ENCODE measurements at places on chromosomes 1 and 21.

GRCh38 chr1:160722726-160723125, 11.1 kb upstream of the CD48 start:
- no peaks in the 10 kb centered on the region for H3K36me3 ChIP-seq
- no peaks in the 10 kb centered on the region for H3K4me1 ChIP-seq
- H3K4me3 ChIP-seq, result no peak overlapping the region
- DNase-seq, result no peak

DNA sequence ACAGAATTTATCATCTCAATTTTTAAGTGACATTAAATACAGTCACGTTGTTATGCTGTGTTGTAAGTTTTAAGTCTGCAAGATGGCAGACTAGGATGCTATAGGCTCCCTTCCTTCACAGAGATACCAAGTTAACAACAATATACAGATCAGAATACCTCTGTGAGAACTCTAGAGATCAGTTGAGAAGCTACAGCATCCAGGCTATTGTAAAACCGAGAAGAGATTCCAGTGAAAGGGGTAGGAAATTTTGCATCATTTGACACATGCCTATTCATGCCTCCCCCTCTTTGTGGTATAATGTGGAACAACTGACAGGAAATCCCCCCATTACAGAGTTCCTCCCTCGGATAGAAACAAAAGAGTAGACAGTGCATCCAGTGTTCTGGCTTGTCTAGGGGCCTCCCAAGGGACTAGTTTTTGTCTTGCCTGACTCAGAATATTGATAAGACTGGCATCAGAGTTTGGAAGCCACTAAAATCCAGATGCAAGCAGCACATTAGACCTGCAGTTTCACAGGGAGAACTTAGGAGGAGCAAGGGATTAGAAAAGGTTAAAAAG, 80.6 kb downstream of the LBR start:
- H3K27me3 ChIP-seq, result peaks cover 4% of the 10 kb centered on the region
- H3K27ac ChIP-seq, result no peak overlapping the region
- H3K4me3 ChIP-seq, result no peak overlapping the region
- no peaks in the 10 kb centered on the region for H3K36me3 ChIP-seq
- no peak for DNase-seq

DNA sequence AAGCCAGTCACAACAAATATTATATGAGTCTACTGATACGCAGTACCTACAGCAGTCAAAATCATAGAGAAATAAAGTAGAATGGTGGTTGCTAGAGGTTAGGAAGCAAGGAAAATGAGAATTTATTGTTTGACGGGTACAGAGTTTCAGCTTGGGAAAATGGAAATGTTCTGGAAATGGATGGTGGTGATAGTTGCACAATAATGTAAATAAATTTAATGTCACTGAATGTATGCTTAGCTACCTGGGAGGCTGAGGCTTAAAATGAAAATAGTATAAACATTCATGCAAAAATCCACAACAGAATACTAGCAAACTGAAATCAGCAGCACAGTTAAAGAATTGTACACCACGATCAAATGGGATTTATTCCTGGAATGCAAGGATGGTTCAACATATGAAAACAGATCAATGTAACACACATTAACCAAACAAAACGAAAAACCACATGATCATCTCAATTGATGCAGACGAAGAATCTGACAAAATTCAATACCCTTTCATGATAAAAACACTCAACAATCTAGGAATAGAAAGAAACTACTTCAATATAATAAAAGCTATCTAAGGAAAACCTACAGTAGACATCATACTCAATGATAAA, 10.7 kb downstream of the TUT4 start:
- DNase-seq, result no peak
- no peaks in the 10 kb centered on the region for H3K36me3 ChIP-seq
- H3K4me1 ChIP-seq, result no peaks in the 10 kb centered on the region
- no peaks in the 10 kb centered on the region for H3K27me3 ChIP-seq
- no peak overlapping the region for H3K4me3 ChIP-seq

DNA sequence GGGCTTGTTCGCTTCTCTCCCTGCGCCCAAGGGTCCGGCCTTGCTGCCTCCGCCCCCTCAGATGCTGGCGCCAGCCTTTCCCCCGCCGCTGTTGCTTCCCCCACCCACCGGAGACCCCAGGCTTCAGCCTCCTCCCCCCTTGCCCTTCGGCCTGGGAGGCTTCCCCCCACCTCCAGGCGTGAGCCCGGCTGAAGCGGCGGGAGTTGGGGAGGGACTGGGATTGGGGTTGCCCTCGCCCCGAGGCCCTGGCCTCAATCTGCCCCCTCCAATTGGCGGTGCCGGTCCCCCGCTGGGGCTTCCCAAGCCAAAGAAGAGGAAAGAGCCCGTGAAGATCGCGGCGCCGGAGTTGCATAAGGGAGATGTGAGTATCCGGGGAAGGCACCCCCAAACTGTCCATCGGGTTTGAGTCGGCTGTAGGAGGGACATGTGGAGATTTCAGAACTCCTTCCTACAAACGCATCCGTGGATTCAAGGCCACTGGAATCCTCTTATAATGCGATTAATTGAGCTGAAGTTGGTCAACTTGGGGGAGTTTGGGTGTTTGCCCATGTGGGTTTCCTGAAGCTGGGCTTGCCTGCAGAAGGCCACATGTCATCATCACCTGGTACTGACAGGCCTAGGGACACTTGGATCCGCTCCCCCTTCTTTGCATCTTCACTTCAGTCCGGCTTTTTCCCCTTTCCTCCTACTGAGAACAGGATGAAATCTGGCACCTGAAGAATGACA, 707 bp downstream of the PRCC start:
- H3K27me3 ChIP-seq, result no peaks in the 10 kb centered on the region
- peaks cover 24% of the 10 kb centered on the region for H3K36me3 ChIP-seq
- DNase-seq, result peak; percentile 63
- peaks cover 30% of the 10 kb centered on the region for H3K4me1 ChIP-seq
- H3K4me3 ChIP-seq, result peak overlapping the region; percentile 88

- no peak overlapping the region for H3K4me3 ChIP-seq
- peak; percentile 97 for DNase-seq
- peaks cover 61% of the 10 kb centered on the region for H3K27me3 ChIP-seq
- H3K4me1 ChIP-seq, result peaks cover 4% of the 10 kb centered on the region
- no peaks in the 10 kb centered on the region for H3K36me3 ChIP-seq
Observed at GRCh38 chr1:205484985-205485967, 19.2 kb upstream of the CDK18 start.

DNA sequence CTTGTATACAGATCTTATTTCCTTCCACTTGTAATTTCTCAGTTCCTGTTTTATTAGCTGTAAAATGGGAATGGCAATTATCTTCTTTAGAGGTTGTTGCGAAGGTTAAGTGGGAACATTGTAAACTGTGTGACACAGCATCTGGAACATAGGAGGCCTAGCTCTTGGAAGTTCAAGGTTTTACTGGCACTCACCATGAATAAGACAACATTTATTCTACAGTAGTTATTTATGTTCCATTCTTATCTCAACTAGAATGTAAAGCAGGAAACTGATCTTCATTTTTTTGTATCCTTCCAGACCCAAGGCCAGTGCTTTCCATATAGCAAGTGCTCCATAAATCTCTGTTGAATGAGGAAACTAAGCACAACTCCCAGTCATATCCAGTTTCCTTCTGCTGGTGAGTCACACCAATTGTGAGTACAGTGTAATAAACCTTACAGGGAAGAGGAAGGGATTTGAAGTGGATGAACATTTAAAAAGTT, 1.4 kb downstream of the BCL10 start:
- H3K27me3 ChIP-seq, result no peaks in the 10 kb centered on the region
- no peak for DNase-seq
- H3K27ac ChIP-seq, result 0 out of 3 replicates have a peak overlapping the region, but pooled peaks have one; percentile 87
- peak overlapping the region; percentile 79 for H3K4me3 ChIP-seq

DNA sequence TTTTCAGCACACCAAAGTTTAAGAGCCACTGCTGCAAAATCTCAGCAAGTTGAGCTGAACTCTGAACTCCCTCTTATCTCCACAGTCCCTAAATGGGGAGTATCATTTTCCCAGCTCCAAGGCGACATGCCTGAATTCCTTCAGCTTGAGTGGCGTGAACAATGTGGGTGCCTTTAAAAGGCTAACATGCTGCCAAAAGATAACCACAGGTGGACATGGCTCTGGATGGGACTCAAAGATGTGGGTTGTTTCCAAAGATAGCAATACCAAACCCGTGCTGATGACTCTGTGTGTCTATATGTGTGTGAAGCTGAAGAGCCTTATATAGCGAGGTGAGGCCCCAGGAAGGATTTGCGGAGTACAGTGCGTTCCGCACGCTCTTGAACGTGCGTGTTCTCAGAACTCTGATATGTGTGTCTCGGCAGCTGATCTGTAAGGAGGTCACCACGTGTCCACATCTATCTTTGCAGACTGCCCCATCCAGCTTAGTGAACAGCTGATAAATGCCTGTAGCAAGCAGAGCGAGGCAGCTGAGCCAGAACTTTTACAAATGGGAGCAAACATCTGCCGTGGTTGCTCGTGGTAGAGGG, 189.2 kb downstream of the DYRK1A start:
- 0 out of 3 replicates have a peak, but pooled peaks cover 3% of the 10 kb centered on the region for H3K27me3 ChIP-seq
- H3K27ac ChIP-seq, result no peak overlapping the region
- H3K4me1 ChIP-seq, result peaks cover 18% of the 10 kb centered on the region
- no peak overlapping the region for H3K4me3 ChIP-seq
- peak; percentile 45 for DNase-seq

GRCh38 chr1:45375104-45376090, 35.2 kb upstream of the MUTYH start:
- no peak overlapping the region for H3K27ac ChIP-seq
- DNase-seq, result no peak
- H3K4me3 ChIP-seq, result no peak overlapping the region
- H3K27me3 ChIP-seq, result no peaks in the 10 kb centered on the region
- no peaks in the 10 kb centered on the region for H3K36me3 ChIP-seq

GRCh38 chr1:112251766-112252506, 144.1 kb upstream of the CTTNBP2NL start:
- H3K4me3 ChIP-seq, result no peak overlapping the region
- no peak overlapping the region for H3K27ac ChIP-seq
- no peaks in the 10 kb centered on the region for H3K27me3 ChIP-seq
- no peak for DNase-seq
- H3K4me1 ChIP-seq, result no peaks in the 10 kb centered on the region

GRCh38 chr1:40161888-40162397, 756 bp downstream of the RLF start:
- peak overlapping the region; percentile 94 for H3K4me3 ChIP-seq
- DNase-seq, result peak; percentile 18
- peaks cover 25% of the 10 kb centered on the region for H3K4me1 ChIP-seq
- peaks cover 5% of the 10 kb centered on the region for H3K36me3 ChIP-seq
- no peaks in the 10 kb centered on the region for H3K27me3 ChIP-seq
- peak overlapping the region; percentile 89 for H3K27ac ChIP-seq

- DNase-seq, result peak; percentile 66
- H3K27ac ChIP-seq, result no peak overlapping the region
- H3K4me3 ChIP-seq, result peak overlapping the region; percentile 7
- peaks cover 42% of the 10 kb centered on the region for H3K36me3 ChIP-seq
Observed at GRCh38 chr1:39410915-39411436, 80.5 kb upstream of the BMP8A start.

GRCh38 chr1:42138586-42138985, 14.6 kb upstream of the GUCA2B start:
- H3K4me1 ChIP-seq, result no peaks in the 10 kb centered on the region
- H3K36me3 ChIP-seq, result no peaks in the 10 kb centered on the region
- peaks cover 25% of the 10 kb centered on the region for H3K27me3 ChIP-seq

Measured in K562 (cell line).